ENCODE measurements at places on chromosomes 6 and 20. TPM values are rescaled to one million over a fixed set of nuclear protein-coding genes. Genes with fewer than 3 reads are reported as not detected.

The CHRNA4 gene
- polyA plus RNA-seq: not detected

The PAX1 gene
- polyA plus RNA-seq: not detected

The WFDC5 gene
- polyA plus RNA-seq: not detected

The FAM162B gene
- polyA plus RNA-seq: not detected

The SLC17A3 gene
- not detected for polyA plus RNA-seq

The GLP1R gene
- polyA plus RNA-seq: not detected

DNA sequence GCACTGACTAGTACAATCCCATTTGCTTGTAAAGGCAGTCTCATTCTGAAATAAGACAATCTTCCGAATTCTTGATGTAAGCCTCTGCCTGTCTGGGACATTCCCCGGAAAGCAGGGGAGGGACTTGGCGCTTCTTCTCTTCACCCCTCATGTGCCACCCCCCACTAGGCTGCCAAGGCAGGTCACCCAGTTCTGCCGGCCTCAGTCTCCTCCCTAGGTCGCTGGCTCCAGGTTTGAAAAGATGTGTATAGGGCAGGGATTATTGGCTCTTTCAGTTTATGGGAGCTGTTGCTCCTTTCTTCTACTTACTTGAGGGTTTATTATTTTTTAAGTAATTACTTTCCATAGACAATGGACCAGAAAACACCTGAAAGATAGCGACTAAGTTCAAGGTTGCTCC, 158.1 kb upstream of the RPS6KA2 start:
- peak; percentile 55 for DNase-seq

DNA sequence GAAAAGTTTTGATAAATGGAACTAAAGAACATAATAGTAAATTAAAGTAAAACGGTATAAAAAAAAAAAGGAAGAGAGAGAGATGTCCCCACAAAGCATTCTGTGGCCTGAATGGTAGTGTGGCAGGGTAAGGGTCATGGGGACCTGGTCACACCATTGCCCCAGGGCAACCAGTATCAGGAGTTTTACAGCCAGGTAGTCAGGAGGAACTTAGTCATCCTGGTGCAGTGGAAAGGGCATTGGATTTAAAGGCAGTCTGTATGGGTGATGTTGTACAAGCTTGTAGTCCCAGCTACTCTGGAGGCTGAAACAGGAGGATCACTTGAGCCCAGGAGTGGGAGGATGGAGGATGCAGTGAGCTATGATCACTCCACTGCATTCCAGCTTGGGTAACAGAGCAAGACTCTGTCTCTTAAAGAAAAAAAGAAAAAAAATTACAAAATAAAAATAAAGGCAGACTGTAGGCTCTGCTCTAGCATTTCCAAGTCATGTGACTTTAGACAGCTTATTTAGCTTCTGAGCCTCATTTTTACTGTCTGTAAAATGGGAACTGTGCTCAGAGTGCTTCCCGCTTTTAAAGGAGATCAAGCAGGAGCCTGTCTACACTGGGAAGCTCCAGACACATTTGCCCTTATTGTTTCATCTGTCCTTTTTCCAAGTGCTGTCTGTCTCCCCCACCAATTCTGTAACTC, 112.8 kb upstream of the ARMC2 start:
- DNase-seq: no peak

DNA sequence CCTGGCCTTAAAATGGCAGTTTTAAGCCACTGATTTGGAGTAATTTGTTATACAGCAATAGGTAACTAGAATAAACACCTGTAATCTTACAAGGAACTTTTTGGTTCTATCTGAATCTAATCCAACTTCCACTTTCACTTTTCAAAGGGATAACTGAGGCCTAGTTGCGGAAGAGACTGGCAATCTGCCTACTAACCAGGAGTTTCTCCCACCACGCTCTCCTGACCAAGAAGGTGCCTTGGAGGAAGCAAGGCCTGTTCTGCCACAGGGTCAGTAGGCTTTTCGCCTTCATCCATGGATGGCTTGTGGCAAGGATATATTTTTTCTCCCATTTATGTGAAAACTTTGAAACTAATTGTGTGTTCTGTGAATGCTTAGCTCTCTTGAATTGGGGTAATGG, 12.9 kb upstream of the MYBL2 start:
- DNase-seq: peak; percentile 3

DNA sequence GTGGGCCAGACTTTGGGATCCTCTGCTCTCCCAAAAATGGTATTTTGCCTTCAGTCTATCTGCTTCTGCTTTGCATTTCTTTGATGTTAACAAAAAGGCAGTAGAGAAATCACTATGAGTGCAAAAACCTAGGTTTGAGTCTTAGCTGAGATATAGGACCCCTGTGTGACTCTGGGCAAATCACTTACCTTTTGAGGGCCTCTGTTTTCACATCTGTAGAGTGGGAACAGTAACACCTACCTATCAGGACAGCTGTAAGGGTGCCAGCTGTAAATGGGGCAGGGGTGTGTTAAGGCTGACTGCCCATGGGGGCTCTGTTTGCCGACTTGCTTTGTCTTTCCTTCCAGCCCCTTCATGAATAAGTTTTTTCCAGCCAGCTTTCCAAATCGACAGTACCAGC, 30.4 kb downstream of the HM13 start:
- DNase-seq: no peak

DNA sequence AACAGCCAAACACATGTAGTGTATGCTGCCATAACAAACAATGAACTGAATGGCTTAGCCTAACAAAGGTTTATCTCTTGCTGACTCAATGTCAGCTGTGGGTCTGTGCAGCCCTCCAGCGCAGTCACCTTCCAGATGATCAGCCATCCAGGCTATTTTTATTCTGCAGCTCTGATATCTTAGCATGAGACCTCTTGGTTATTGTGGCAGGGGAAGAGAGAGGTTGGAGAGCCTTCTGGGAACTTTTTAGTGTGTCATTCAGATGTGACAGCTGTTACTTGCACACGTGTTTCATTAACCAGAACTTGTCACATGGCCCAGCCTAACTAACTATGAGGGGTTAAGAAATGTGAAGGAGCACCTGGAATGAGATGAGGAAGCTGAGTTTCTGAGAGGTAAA, 202.5 kb downstream of the DHX35 start:
- DNase-seq: no peak

- no peak for DNase-seq
Measured at GRCh38 chr6:145372671-145373151, 362.6 kb downstream of the EPM2A start.

DNA sequence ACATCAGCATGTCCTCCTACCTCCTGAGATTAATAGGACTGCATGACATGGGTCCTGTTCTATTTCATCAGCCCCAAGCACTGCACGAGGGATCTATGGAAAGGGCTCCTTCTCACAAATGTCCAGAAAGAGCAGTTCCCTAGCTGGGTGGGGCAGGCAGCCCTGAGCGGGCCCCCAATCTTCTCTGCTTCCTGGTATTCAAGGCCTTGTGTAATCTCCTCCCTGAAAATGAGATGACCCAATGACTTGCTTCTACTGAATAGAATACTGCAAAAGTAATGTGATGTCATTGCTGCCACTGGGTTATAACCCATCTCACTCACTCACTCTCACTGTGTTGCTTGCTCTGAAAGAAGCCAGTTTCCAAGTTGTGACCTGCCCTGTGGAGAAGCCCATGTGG, 126.4 kb downstream of the OPRM1 start:
- no peak for DNase-seq

DNA sequence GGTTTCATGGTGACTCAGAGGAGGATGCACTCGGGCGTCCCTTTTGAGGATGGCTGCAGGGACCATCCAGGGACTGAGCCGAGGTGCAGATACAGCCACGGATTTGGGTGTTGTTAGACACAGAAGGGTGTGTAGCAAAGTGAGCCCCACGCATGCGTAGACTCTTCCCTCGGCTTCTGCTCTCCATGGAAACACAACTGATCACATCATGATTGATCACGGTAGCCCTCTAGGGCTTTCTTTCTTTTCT, 606 bp upstream of the ULBP1 start:
- DNase-seq: no peak

Data from aorta (tissue), 5 donors.